Esophagus squamous epithelium (tissue), 5 donors: ENCODE measurements at places on chromosomes 16 and 17.

DNA sequence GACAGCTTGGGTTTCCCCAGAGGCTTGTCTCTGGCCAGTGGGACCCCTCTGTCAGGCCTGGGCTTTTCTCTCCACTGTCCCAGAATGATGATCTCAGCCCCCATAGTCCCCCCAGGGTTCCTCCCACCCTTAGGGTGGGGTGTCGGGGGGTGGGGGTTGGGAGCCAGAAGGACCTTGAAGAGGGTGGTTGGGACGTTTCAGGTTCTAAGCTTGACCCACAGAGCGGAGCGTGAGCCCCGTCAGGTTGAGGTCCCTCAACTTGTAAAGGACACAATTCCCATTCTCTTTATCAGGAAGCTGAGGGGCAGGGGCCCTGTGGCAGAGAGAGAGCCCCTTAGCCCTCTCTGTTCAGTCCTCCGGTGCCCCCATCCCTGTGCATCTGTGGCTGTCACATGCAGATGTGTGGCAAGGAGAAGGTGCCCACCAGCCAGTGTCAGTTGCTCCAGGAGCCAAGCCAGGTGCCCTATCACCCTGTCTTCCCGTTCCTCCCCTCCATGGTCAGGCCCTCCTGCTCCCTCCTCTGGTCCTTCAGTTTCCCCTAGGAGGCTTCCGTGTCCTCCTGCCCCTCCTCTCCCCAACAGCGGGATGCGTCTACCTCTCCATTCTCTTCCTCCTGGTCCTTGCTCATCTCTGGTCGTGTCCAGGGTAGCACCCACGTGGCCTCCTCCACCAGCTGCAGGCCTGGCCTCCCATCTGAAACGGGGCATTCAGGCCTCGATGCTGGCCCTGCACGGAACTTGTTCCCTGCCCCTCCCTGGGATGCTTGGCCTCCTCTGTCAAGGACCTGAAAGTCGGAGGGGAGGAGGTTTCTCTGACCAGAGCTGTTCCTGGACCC lies 1.5 kb upstream of the NTN3 start:
- H3K4me3 ChIP-seq, result no peak overlapping the region
- peaks cover 16% of the 10 kb centered on the region for H3K27me3 ChIP-seq

DNA sequence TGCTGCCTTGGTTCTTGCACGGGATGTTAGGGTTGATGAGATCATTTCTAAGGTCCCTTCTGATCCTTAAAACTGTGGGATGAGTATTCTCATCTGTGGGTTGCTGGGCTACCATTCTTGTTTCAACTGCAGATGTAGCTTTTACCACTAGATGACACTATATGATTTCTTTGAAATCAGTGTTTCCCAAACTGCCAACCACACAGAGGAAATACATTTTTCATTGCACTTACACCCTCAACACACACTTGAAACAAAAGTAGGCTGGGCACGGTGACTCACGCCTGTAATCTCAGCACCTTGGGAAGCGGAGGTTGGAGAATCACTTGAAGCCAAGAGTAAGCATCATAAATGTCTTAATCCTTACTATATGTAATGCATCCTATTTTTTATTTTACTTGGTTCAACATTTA lies 15.3 kb downstream of the LCMT1 start:
- H3K27ac ChIP-seq, result no peak overlapping the region
- no peaks in the 10 kb centered on the region for H3K27me3 ChIP-seq
- no peak for DNase-seq
- H3K36me3 ChIP-seq, result peaks cover 4% of the 10 kb centered on the region

GRCh38 chr17:81432941-81433340 lies 37.7 kb downstream of the BAHCC1 start:
- H3K36me3 ChIP-seq, result no peaks in the 10 kb centered on the region
- H3K4me1 ChIP-seq, result peaks cover 84% of the 10 kb centered on the region
- H3K27me3 ChIP-seq, result no peaks in the 10 kb centered on the region
- DNase-seq, result no peak
- no peak overlapping the region for H3K4me3 ChIP-seq

DNA sequence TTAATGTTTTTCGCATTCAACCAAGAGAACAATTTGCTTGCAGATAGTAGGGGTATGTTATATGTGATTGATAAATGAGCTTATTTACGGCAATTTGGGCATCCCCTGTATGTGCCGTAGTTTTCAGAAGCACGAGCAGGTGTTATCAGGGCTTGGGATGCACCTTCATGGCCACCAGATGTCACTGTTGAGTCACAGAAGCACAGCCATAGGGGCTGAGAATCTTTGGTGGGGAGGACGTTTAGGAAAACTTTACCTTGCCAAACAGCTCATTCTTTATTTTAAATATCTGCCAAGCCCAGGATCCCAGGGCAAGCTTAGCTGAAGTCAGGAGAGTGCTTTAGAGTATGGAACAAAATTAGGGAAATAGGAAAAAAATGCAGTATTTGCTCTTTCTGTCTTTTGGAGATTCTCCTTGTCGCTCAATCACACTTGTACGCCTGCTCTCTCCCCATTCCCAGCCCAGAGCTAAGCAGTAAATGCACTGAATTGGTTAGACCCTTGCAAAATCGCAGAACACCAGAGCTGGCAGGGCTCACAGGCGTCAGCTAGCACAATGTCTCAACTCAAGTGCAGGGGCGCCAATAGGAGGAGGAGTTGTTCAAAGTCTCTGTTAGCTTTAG lies 93.6 kb upstream of the MPHOSPH6 start:
- DNase-seq, result no peak
- no peak overlapping the region for H3K27ac ChIP-seq
- H3K36me3 ChIP-seq, result no peaks in the 10 kb centered on the region
- no peaks in the 10 kb centered on the region for H3K27me3 ChIP-seq
- no peak overlapping the region for H3K4me3 ChIP-seq

DNA sequence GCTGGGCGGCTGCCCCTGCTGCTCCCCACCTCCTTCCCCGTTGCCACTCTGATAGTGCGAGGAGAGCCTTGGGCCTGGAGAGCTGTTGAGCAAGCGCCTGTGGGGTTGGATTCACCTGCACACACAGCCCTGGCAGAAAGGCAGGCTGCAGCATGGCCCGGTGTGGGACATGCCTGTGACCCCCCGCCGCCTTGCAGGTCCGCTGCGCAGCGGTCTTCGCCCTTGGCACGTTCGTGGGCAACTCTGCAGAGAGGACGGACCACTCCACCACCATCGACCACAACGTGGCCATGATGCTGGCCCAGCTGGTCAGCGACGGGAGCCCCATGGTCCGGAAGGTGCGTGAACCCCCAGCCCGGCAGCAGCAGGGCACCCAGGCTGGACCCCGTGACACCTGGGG lies 106.8 kb upstream of the CHMP6 start:
- H3K27me3 ChIP-seq, result no peaks in the 10 kb centered on the region
- no peak for DNase-seq
- no peak overlapping the region for H3K4me3 ChIP-seq
- no peak overlapping the region for H3K27ac ChIP-seq
